NCI-H1417 (cell line): ENCODE measurements at places on chromosomes 12 and 14.

GRCh38 chr14:30874120-30874998 lies at the start of gene COCH:
Gene COCH, plus strand, starts transcription at chr14:30874559. Its CDS starts 380 bp downstream, at chr14:30874939.
- peak; percentile 54 for DNase-seq

DNA sequence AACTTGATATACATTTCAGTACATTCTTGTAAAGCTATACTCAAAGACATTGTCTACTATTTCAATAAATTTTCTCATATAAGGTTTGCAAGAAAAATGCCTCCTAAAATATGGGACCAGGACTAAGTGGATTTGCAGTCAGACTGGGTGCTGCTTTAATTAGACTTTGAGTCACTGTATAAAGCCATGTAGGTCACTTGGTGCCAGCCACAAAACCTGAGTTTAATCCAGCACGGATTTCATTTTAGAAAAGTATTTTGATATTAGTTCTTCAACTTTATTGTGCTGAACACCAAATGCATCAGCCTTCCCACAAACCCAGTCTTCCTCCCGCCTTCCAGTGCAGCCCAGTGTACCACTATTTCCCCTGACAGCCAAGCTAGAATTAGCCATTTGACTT lies 9.9 kb upstream of the NID2 start:
- DNase-seq: no peak

DNA sequence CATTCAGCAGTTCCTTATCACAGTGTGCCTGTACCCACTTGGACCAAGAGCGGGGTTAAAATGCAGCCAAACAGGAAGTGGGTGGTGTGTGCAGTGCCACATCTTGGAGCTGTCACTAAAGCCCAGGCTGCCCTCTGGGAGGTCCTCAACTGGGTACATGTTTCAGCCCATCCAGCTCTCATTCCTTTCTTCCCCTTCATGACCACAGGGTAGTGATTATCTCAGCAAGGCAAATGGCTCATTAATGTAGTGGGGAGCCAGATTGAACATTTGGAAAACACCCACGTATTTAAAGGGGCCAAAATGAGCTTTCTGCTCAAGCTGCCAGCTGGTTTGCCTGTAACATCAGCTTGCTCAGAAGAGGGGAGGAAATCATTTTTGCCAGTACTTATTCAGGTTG lies 210.8 kb upstream of the BTG1 start:
- DNase-seq: peak; percentile 29

- DNase-seq: no peak
Observed at GRCh38 chr12:125549836-125550235, 484.6 kb downstream of the AACS start.

- no peak for DNase-seq
Observed at GRCh38 chr12:89862511-89863445, 154.1 kb upstream of the ATP2B1 start.

DNA sequence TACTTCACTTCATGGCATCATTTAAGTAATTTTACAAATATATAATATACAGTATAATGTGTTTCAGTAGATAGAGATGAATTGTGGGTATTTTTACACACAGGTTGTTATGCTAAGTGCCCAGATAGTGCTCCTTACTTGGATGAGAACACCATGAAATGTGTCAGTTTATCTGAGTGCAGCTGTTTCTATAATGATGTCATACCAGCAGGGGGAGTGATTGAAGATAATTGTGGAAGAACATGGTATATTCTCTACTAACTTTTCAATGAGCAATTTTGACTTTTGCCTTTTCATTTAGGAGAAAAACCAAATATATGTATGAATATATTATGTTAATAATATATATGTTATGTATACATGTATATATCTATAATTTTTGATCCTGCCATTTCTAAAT lies 221.6 kb downstream of the LRRK2 start:
- DNase-seq: peak; percentile 65

DNA sequence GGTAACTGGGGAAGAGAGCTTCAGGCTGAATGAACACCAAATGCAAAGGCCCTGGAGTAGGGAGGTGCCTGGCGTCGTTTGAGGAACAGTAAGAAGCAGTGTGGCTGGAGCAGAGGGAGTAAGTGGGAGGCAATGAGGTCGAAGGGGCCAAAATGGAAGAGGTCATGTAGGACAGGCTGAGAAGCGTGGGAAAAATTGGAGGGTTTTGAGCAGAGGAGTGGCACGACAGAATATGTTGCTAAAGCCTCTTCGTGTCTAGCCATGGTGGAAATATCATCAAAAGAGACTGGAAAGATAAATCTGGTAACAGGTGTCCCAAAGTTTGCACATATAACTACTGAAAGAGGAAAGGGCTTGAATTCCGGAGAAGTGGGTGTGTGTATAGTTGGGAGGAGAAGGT lies 1.9 kb downstream of the TRIM9 start:
- DNase-seq: no peak

- DNase-seq: no peak
Observed at GRCh38 chr12:57586128-57586527, 4.9 kb upstream of the PIP4K2C start.

DNA sequence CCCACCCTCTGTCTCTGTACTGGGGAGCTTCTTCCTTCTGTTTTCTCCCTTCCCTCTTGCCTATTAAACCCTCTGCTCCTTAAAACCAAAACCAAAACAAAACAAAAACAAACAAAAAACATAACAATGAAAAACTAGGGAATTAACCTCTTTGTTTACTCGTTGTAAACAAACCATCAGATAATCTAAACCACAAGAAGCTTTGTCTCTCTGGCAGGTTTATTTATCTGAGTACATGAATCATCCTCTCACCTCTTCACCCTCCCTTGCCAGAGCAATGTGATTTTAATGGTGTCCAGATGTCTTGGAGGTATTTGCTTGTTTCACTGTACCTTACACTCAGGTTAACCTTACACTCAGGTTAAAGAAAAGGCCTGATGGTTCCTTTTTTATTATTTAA lies 66.1 kb downstream of the DYRK2 start:
- DNase-seq: peak; percentile 31

DNA sequence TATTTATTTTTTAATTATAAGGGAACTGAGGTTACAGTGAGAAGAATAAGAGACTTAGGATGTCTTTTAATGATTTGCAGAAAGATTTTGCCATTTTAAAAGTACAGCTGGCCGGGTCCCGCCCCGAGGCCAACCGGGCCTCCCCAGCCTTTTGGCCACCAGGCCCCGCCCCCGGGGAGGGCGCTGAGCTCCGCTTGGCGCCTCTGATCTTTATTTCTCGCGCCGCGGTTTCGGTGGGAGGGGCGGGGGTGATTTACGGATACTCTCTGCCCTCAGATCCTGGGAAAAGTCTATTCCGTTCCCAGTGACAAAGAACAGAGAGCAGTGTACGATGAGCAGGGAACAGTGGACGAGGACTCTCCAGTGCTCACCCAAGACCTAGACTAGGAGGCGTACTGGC lies 17.7 kb downstream of the ZFYVE26 start:
- DNase-seq: no peak

DNA sequence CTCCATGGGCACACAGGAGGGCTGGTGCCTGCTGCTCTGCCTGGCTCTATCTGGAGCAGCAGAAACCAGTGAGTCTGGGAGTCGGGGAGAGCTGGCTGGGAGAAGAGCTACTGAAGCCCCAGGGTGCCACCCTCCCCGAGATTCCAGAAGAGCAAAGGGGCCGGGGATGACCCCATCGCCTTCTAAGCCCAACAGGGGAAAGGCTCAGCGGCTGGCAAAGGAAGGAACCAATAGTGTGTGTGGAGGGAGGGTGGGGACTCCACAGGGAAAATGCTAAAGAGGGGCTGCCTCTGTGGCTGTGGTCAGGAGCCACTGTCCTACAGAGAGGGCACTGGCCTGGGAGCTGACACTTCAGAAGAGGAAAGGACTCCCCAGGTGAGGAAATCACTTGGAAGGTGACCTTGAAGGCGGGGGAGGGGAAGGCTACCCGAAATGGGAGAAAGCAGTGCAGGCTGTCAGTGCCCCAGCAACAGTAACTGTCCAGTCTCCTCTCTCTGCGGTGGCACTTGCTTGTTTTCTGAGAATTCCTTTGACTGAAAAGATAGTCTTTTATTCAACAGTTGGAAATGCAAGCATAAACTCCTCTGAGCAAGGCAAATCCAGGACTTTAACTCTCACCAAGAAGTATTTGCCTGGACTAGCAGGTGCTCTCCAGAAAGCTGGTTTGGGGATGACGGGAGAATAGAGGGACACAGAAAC lies 552 bp downstream of the TAPBPL start:
- DNase-seq: peak; percentile 44

- no peak for DNase-seq
Observed at GRCh38 chr14:79680087-79680486, 531.2 kb downstream of the DIO2 start.

DNA sequence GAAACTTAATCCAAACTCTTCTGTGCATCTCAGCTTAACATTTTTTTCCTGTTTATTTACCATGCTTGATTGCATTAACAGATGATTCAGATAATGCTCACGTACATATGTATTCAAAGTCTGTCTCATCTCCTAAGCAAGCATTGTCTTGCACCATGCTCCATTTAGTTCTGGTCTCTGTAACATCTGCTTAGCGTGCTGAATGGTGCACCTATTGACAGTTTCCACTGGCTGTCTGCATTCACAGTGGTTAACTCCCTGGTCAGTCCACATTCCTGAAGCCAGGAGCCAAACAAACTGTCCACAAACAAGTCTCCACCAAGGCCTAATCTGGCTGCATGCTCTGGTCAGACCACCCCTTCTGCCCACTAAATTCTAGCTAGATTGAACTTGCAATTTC lies 83.9 kb downstream of the KNTC1 start:
- DNase-seq: no peak

GRCh38 chr14:64569138-64569631 lies 19.4 kb downstream of the PPP1R36 start:
- no peak for DNase-seq

- DNase-seq: no peak
Observed at GRCh38 chr12:14950421-14950820, 11.0 kb downstream of the ARHGDIB start.

- DNase-seq: no peak
Observed at GRCh38 chr12:76277480-76277879, 70.7 kb downstream of the BBS10 start.

DNA sequence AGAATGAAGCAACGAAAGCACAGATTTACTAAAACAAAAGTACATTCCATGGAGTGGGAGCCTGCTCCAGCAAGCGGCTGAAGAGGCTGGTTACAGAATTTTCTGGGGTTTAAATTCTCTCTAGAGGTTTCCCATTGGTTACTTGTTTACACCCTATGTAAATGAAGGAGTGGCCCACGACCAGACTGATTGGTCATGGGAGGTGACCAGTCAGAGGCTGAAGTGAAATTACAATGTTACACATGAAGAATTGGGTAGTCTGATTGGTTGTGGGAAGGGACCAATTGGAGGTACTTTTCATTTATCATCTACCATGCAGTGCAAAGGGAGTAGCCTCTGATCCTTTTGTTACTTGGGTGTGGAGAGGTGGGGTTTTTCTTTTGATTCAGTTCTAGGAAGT lies 36.2 kb upstream of the APPL2 start:
- DNase-seq: no peak

GRCh38 chr14:100342195-100342594 lies 19.1 kb downstream of the SLC25A47 start:
- no peak for DNase-seq

- no peak for DNase-seq
Observed at GRCh38 chr12:33560653-33561208, 121.1 kb upstream of the SYT10 start.

DNA sequence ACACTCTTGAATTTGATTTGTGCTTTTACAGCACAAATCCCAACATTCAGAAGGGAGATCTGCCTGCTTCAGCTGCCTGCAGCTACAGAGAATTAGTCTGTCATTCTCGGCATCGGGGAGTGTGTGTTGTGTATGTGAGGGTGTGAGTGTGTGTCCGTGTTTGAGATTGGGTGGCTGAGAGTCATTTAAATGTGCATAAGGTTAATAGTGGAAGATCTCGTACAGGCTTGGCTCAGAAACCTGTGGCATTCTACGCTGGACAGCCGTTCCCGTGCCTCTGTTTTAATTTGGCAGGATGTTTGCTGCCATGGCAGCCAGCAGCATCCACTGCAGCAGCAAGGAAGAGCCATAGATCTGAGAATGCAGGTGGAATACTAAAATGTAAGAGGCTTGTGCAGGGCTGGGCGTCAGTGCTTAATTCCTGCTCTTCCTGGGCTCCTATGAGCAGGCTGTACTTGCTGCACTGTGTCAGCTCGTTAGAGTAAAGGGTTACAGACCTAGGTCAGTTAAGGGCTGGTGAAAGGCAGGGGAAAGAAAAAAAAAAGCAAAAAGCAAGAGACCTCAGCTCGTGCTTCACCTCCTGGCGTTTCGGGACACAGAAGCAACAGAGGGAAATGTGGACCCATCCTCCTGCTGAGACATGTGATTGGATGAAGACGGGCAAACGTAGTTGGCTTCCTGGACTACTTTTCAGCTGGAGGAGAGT lies 205.4 kb downstream of the NAV3 start:
- DNase-seq: peak; percentile 72

DNA sequence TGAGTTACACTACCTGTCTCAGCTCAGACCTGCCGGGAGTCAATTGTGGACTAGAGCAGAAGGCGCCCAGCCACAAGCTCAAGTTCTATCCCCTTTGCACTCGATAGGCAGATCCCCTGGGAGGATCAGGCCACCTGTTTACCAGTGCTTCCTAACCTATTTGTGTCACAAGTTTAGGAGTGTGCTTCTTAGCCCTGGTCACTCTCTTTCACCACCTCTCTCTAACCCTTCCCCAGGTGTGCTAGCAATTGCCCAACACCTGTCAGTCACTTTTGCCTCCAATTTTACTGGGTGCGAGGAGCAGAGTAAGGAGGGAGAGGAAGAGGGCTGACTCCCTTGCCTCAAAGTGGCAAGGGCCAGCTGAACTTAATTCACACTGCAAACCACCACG lies 745 bp upstream of the NAA30 start:
- peak; percentile 51 for DNase-seq

DNA sequence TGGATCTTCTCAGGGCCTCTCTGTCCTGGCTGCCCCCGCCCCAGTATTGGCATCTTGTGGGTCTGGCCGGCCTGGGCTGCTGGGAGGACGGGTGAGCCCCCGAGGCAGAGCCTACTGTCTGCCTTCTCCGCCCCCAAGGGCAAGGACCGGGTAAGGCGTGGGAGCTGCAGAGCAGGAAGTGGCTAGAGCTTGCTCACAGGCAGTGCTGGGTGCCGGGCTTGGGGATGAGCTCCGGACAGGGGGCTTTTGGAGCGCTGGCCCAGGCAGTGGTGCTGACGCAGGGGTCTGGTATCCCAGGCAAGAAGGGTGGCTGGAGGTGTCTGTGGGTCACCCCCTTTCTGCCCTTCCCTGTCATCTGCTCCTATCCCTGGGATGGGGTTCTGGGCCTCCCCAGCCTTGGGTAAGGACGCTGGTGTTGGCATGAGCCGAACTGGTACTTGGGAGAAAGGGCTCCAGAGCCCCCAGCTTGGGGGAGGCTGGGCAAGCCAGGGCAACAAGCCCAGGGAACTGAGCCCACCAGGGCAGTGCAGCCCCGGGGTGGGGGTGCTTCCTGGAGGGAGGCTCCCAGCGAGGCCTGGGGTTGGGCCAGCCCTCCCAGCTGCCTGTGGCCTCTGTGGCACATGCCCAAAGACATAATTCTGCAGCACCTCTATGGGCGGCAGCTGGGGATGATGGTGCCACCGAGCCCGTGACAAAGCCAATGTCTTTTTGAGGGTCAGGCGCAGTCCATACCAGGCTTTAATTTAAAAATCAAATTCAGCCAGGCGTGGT lies 126.3 kb downstream of the KIF26A start:
- DNase-seq: no peak
